ENCODE measurements at places on chromosomes 4 and X.

DNA sequence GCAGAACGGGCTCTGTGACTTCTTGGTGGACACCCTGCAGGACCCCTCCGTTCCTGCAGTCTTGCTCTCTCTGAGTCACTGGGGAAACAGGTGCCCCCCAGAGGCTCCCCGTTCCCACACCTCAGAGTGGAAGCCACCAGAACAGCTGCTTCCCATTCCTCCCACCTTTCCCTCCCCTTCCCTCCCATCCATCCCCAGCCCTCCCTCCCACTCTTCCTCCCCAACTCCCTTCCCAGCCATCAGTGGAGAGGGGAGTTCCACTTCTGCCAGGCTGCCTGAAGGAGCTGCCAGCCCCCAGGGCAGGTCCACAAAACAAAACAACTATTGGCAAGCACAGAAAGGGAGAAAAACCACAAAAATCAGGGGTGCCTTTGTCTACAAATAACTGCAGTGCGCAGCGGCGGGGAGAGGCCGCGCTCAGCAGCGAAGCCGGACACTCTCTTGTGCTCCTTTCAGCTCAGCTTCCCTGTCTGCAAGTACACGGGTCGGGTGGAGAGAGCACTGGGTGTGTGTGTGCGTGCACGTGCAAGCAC lies 8.1 kb downstream of the SSR4 start:
- no peak for DNase-seq

- no peak for DNase-seq
Measured at GRCh38 chr4:77959566-77960338, 97.1 kb downstream of the MRPL1 start.

GRCh38 chrX:136684120-136684519 lies 36.2 kb downstream of the CD40LG start:
- no peak for DNase-seq

DNA sequence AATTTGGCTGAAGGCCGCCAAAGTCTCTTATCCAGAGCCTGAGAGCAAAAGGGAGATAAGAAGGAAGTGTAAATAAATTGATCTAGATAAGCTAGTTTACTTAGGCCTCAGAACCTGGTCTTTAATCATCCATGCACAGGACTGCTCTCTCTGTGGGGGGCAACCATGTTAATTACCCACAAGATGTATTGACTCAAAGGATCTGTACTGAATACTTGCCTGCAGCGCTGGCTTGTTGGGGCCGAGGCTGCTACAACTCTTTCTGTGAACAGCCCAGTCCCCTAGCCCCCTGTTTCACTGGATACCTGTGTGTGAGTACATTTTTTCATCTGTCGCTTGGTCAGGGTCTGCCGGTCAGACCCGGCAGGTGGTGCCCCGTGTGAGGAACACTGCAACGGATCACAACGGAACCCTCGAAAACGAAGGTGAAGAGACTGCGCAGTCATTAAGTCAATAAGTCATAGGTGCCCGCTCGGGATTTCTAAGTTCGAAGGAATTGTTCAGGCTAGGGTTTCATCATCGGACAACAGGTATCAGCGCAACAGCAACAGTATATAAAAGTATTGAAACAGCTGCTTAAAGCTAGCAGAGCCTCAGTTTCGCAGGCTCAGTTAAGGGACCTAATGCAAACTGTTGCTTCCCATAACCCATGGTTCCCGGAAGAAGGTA lies 8.3 kb downstream of the MAGEA11 start:
- DNase-seq = no peak

DNA sequence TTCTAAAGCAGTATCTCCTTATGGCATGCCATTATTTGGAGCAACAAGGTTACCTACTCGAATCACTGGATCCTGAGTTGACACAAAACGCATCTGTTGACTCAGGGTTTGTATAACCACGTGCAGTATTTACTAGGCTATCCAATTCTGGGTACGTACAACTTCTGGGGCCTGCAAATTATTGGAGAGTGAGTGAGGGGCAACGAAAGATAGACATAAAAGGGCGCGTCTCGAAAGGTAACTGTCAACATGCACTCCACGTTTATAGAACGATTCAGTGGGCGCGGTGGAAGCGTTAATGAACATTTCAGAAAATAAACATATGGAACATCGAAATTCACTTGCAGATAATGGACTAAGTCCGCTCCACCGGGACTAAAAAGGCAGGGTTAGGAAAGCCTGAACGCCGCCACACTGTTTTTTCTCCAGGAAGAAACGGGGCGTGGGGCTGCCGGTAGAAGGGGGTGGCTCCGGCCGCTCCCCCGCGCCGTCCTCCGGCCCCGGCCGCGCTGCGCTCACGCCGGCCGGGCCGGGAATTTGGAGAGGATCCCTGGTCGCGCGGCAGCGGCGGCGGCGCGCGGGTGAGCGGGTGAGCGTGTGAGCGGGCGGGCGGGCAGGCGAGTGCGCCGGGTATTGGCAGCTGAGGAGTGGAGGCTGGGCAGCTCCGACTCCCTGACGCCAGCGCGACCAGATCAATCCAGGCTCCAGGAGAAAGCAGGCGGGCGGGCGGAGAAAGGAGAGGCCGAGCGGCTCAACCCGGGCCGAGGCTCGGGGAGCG lies at the start of gene SMAD1:
Gene SMAD1 (plus strand): TSS at position 690 of the 778 bp plus-strand sequence. CDS start 32,761 bp downstream, outside the sequence.
- peak; percentile 68 for DNase-seq

DNA sequence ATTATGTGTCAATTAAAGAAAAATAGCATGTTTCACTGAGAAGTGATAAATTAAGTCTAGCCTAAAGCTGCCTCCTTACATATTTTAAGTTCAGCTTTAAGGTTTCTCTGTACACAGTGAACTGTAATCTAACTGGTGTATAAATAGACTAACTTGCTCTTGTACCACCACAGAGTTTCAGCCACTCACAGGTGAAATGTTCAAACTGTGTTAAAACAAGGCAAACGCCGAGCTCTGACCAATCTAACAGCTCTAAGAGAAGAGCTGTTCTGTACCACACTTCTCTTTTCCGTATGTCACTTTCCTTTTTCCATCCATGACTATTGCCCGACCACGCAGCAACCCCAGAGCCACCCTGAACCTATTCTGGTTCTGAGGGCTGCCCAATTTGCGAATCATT lies 64.5 kb downstream of the DCHS2 start:
- no peak for DNase-seq

DNA sequence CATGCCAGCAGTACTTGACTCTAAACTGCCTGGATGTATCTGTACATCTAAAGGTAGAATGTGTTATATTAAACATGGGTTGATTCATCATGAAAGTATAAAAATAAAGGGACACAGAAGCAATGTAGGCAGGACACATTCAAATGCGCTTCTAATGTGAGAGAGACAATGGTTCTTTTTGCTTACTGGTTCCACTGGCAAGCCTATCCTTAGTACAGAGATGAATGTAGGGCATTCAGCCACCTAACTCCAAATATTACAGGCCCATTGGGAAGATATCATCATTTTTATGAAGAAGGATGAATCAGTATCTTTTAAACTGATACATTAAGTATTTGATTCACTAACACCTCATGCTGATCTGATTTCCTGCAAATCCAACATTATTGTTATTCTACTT lies 18.0 kb downstream of the CDKL2 start:
- no peak for DNase-seq

DNA sequence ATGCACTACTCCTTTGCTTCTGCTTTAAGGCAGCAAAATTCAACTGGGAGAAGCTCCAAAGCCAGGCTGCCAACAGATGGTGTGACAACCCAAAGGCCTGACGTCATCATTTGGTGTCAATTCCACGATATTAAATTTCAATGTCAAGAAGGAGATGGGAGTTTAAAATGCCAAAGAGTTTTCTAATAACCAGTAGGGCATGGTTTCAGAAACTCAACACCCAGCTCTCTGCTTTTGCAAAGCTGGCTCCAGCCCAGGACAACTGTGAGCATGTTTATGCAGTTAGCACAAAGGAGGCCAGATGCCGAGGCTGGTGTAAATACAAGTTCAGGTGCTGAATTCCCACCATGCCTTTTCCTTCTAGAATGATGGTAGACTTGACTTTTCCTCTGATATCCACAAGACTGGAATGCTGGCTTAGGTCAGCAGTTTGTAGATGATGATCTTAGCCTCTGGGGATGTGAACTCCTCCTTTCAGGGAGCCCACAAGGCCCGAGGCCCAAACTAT lies 67.3 kb downstream of the AFAP1 start:
- no peak for DNase-seq

GRCh38 chr4:22531311-22532019 lies 15.6 kb upstream of the ADGRA3 start:
- DNase-seq = no peak

DNA sequence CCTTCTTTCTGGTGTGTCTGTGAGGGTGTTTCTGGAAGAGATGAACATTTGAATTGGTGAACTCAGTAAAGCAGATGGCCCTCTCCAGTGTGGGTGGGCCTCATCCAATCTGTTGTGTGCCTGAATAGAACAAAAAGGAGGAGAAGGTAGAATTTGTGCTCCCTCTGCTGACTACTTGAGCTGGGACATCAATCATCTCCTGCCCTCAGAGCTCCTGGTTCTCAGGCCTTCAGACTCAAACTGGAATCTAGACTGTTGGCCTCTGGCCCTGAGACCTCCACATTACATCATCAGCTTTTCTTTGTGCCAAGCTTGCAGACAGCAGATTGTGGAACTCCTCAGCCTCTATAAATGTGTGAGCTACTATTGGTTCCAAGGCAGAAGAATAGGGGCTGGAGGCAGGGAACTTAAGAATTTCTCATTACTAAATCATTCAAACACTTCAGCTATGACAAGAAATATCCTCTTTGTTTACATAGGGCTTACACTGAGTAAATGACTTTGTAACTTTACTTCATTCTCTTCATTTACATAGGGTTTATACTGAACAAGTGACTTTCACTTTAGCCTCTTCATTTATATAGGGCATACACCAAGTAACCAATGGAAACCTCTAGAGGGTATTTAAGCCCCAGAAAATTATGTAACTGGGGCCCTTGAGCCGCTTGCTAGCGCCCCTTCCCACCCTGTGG lies 86.9 kb upstream of the NWD2 start:
- DNase-seq = no peak

DNA sequence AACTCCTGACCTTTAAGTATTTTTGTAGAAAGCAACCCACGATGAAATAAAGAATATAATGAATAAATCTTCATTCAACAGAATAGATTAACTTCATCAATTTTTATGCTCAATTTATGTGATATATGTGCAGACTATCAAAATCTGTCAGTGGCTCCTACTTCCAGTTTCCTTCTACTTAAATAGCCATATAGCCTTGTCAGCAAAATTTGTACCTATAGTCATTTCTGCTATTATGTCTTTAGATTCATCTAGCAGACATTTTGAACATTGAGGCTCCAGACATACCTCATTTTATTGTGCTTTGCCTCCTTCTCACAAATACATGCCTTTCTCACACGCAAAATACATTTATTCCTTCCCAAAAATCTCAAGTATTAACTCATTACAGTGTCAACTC lies 971.7 kb downstream of the FAM133A start:
- DNase-seq = no peak

DNA sequence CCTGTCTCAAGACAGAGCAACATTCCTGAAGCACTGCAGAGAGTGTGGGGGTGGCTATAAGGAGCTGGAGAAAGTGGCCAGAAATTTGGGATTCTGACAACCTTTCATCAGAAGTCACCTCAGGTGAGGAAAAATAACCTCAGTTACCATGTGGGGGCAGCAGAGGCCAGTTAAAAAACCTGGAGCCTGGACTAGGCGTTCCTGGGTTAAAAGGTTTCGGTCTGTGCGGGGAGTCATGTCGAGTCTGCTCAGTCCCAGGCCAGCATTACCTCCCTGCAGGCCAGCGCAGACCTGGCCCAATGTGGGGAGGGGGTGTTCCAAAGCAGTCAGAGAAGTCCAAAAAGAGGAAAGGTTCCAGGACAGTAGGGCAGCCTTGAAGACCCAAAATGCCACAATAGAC lies 10.9 kb upstream of the NALF2 start:
- DNase-seq = no peak

DNA sequence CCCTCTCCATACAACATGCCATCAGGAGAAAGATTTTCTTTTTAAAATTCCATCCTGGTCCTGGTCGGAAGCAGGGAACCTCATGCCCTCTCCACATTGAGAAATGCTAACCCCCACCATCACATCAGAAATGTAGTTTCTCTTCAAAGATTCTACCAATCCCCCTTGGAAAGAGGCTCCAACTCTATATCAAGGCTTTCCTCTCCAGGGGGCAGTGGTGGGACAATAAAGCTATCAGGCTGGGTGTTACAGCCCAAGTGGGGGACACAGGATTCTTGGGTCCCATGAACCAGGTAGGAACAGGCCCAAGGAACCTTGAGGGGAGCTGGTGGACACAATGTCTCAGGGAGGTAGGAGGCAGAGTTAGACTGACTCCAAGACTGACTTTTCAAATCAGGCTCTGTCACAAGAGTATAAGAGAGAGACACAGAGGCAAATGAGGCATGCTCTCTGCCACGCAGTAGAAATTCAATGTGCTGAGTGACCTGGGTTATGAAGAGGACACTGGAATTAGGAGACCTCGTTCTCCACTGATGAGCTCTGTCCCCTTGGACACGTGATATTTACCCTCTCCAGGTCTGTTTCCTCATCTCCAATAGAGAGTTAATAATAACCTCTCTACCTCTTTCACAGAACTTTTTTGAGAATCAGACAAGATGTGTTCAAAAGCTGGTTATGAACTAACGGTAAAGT lies 4.5 kb downstream of the GJB1 start:
- DNase-seq = no peak

DNA sequence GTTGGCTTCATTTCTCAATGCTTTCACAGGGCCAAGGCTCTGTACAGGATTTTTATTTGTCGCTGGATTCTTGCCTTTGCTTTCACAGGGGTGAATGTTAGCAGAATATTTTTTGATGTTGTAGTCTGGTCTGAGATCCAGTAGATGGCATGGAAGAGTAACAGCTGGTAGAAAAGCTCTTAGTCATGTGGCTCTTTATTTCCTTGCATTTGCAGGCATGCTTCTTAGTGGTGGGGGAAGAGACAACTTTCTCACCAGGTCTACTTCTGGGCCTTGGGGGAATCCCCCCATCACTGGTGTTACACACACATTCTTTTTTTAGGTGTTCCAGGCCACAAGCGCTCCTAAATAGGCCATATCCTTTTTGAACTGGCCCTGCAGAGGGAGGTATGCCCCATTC lies 58.2 kb upstream of the DKK2 start:
- no peak for DNase-seq

GRCh38 chr4:185286571-185286970 lies 77.2 kb downstream of the SNX25 start:
- DNase-seq = no peak

- DNase-seq = no peak
Measured at GRCh38 chrX:17440258-17440657, 65.3 kb downstream of the NHS start.

DNA sequence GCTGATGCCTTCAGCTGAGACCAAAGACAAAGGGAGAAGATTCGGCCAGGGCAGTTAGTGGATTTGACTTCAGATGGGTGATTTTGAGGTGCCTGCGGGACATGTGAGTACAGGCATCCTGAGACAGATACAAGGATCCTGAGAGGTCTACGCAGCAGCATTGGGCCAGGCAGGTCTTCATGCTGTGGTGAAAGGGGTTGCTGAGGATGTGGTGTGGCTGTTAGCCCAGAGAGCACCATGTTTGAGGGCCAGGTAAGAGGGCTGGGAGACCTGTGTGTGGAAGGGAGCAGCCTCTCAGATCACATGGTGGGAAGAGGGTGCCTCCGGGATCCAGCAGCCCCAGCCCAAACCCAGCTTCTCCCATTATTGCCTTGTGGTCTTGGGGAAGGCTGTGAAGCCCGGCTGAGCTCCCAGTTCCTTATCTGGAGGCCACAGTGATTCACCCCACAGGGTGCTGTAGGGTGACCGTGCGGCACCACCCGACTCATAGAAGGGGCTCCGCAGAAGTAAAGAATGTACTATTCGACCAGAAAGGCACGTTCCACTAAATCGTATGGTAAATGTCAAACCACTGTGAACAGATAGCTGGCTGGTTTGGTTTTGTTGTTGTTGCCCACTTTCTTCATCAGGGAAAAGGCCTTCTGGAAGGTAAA lies 27.7 kb upstream of the TADA2B start:
- no peak for DNase-seq

- no peak for DNase-seq
Measured at GRCh38 chr4:37980246-37980645, 20.0 kb downstream of the PTTG2 start.

Measured in amygdala (tissue), 56 donors.